Sigmoid colon (tissue), 7 donors: ENCODE measurements at places on chromosomes 16 and 17. TPM values are rescaled to one million over a fixed set of nuclear protein-coding genes. Genes with fewer than 3 reads are reported as not detected.

The KRTAP9-4 gene
- not detected for polyA plus RNA-seq

The RARA gene
- 29.6 TPM for polyA plus RNA-seq

The SPIRE2 gene
- polyA plus RNA-seq: 44.0 TPM

The ANKS4B gene
- 32.4 TPM for polyA plus RNA-seq

The MYH1 gene
- 0.60 TPM for polyA plus RNA-seq

The SLC16A13 gene
- polyA plus RNA-seq: 7.3 TPM

The ABCC11 gene
- not detected for polyA plus RNA-seq

The MEIOB gene
- polyA plus RNA-seq: not detected

The TRIM72 gene
- polyA plus RNA-seq: under 0.01 TPM

The ADAD2 gene
- polyA plus RNA-seq: not detected

The MMP25 gene
- 1.8 TPM for polyA plus RNA-seq

The TMUB2 gene
- polyA plus RNA-seq: 22.2 TPM
